ENCODE measurements at places on chromosomes 11 and 22.

DNA sequence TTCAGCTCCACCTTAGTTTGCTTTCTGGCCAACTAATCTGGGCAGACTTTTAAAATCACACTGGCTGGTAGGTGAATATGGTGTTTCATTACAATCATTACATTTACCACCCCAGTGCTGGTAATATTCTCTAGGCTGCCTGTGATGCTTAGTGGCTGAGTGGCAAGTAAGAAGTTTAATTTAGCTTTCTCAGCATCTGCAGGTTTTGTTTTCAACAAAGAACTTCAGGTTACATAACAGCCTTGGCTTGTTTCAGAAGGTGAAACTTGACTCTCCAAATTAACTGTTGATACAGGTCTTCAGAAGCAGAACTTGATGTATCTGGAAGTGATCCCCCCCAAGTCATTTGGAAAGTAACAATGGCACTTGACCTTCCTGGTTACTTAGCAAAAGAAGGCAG lies 423.3 kb upstream of the CCDC90B start:
- no peak for DNase-seq

- no peak for DNase-seq
Measured at GRCh38 chr22:19037282-19038163, 84.7 kb downstream of the DGCR2 start.

DNA sequence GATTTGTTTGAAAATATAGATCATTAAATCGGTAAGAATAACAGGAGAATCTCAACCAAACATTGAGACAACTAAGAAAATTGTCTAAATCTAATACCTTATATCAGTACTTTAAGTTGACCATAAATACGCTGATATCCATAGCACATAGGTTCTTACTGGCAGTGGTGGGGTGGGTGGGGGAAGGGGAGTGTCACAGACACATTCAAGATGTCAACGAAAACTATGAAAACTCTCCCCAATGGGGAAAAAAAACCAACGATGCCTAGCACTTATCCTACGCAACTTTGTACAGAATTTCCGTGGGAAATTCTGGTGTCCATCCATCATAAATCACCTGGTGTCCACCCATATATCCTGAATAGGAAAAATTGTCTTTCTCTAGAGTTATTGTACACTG lies 6.2 kb downstream of the GRAP2 start:
- no peak for DNase-seq

GRCh38 chr11:94910779-94911178 lies 62.6 kb downstream of the CWC15 start:
- no peak for DNase-seq

DNA sequence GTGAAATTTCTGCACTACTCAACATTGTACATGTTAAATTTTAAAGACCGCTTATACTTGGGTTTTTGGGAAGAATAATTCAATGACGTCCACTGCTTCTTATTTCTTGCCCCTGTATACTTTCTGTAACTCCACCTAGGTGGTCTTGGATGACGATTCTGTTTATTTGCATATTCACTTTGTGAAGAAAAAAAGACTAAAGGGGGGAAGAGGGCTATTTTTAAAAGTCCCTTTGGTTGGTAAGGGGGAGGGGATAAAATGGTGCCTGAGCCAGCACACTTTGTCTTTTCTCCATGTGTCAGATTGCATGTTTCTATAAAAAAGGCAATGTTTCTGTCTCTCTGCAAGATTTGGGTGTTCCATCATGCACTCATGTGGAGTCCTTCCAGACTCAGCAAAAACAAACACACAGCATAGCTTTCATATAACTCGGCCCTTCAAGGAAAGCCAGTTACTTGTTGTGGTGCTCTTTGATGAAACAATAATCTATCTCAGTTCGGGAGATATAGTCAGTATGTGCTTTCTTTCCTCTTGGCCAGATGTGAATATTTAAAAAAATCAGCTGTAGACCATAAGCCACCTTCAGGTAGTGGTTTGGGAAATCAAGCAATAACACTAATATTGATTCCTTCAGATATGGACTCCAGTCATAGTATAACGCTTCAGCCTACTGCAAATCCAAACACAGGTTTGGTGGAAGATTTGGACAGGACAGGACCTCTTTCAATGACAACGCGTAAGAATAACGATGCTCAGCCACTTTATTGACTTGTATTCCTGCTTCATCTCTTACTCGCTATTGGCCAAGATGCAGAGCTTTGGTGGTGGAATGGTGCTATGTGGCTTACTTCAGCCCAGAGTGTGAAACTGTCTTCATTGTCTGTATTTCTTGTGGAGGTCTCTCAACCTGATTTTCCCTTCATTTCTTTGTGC lies 68.8 kb downstream of the CD44 start:
- DNase-seq: no peak

DNA sequence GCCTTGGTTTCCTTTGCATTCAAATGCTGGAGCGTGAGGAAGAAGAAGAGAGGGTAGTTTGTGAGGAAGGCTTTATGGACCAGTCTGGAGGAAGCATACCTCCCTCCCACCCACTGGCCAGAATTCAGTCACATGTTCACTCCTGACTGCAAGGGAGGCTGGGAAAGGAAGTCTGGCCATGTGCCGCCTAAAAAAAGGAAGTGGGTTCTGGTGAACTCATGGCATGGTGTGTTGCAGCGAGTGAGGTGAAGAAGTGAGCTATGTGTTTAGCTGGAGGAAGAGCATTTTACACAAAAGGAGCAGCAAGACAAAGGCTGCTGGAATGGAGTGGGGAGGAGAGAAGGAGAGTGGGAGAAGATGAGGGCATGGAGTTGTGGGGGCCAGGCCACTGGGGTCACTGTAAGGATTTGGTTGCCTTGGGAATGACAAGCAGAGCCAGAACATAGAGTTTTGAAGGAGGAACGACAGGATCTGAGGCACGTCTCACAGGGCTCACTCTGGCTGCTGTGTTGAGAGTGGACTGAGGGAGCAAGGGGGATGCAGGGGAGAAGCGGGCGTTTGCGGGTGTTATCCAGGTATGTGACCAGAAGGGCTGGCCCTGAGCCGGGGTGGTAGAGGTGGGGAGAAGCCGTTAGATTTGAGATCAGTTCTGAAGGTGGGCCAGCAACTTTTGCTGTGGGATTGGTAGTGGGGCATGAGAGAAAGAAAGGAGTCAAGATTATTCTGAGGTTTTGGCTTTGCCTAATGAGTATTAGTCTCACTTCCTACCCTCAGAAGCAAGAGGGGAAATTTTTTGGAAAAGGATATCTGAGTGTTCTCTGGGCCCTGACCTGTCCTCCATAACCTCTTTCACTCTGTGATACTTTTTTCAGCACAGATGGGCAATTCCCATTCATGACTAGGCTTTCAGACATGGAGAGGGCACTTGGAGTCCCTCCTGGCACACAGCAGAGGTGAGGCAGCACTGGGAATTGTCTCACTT lies 26.4 kb downstream of the BMAL1 start:
- DNase-seq: no peak

DNA sequence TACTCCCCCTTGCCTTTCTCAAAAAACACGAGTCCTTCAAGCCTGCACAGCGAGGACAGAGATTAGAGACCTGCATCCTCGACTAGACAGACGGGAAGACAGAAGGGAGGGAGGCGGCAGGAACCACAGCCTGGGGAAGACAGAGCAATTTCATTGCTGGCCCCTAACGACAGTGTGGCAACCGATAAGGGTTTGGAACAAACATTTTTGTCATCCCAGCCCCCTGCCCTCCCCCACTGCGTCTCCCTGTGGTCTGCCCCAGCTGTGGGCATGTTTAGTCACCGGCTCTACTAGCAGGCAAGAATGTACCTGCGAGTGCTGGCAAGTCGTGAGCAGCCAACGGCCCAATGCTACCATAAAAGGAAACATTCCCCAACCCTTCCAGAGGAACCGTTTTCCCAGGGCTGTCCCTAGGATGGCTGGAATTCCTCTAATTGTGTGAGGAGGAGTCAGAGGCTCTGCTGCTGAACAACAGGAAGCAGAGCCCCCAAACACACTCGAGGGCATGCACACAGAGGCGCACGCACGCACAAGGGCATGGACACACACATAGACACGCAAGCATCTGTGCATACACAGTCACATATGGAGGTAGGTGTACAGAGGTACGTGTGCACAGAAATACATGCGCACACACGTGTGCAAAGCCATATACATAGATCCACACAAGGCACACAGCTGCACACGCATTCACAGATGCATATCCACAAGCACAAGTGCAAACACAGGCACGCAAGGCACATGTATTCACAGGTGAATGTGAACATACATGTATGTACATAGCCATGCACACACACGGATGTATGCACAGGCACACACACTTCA lies 58.3 kb downstream of the MYH9 start:
- DNase-seq: no peak

DNA sequence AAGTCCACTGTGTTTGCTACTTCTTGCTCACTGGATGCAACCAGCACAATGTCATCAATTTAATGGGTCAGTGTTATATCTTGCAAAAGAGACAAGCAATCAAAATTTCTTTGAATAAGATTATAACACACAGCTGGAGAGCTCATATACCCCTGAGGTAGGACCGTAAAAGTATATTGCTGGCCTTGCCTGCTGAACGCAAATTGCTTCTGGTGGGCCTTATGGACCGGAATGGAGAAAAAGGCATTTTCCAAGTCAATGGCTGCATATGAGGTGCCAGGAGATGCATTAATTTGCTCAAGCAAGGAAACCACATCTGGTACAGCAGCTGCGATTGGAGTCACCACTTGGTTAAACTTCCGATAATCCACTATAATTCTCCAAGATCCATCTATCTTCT lies 119.1 kb downstream of the ZNF280B start:
- DNase-seq: no peak

DNA sequence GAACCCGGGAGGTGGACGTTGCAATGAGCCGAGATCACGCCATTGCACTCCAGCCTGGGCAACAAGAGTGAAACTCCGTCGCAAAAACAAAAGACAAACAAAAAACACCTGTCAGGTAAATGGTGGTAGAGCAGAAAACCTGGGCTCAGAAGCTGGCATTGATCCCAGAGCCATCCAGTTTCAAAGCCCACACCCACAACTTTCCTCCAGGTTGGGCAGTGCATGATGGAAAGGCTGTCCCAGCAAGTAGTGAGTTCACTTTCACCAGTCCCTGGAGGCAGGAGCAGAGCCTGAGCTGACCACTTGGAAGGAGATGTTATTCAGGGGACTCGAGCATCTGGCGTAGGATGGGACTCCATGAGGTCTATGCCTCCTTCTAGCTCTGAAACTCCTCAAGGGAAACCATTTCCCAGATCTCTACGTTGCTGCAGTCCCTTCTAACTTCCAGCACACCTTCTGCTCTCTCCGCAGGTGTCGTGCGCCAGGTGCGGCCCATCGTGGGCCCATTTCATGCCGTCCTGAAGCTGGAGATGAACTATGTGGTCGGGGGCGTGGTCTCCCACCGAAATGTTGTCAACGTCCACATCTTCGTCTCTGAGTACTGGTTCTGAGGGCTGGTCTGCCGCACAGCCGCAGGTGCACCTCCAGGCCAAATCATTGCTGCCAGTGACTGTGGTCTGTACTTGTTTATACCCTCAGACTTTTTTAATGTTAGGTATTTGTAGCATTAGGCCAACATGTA lies 71.6 kb upstream of the ATXN10 start:
- DNase-seq: no peak

DNA sequence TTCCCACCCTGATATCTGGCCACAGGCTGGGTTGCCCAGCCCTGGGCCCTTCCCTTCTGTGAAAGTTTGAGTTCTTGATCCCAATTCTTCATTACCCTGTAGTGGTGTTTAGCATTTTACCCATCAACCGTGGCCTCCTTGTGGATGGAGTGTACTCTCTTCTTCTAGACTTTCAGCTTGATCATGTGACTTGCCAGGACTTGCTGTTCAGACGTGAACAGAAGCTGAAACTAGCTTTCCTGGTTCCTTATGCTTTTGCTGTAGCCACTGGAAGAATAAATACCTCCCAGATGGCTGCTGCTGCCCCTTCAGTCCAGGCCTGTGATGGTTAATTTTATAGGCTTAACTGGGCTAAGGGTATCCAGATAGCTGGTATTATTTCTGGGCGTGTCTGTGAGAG lies 32.7 kb upstream of the DAGLA start:
- DNase-seq: no peak

DNA sequence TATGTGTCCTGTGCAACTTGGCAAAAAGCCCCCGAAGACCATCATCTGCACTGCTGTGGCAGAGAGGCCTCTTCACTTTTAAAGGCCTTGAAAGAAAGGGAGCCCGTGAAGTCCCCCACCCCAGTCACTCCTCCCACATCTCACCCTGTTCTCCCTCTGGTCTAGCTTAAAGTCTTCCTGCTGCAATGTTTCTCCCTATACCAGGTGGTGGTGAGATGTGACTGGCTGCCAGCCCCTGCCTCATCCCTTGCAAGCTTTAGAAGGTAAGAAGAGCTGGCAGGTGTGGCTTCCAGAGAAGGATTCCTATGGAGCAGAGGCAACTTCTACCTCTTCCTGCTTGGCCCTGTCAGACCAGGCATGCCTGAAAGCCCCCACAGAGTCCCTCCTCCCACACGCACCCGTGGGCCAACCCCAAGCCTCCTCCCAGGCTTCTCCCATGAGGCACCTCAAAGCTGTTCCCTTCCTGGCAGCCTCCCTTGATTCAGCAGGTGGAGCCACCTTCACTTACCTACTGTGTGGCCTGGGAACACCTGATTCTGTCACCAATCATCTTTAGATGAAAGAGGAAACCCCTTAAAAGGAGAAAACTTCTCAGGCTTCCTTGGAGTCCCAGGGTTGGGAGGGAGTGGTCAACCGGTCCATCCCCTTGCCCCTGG lies 4.0 kb upstream of the TRIM29 start:
- no peak for DNase-seq

DNA sequence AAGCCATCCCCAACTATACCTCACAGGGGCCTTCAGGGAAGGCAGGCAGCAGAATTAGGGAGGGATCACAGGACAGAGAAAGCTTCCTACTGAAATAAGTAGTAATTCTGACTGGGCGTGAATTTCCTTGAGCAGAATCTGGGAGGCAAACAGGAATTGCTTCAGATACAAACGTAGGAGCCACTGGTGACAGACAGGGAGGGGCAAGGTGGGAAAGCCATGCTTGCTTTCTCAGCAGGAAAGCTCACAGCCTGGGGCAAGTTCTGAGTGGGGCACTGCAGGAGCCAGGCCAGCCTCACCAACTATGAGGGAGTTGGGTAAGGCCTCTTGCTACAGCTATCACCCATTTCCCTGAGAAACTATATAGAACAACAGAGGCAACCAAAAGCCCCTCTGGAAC lies 43.6 kb downstream of the ARHGAP32 start:
- DNase-seq: no peak

GRCh38 chr11:127226949-127227348 lies 226.4 kb upstream of the KIRREL3 start:
- DNase-seq: no peak

GRCh38 chr11:134592391-134592990 lies 180.4 kb upstream of the B3GAT1 start:
- no peak for DNase-seq

DNA sequence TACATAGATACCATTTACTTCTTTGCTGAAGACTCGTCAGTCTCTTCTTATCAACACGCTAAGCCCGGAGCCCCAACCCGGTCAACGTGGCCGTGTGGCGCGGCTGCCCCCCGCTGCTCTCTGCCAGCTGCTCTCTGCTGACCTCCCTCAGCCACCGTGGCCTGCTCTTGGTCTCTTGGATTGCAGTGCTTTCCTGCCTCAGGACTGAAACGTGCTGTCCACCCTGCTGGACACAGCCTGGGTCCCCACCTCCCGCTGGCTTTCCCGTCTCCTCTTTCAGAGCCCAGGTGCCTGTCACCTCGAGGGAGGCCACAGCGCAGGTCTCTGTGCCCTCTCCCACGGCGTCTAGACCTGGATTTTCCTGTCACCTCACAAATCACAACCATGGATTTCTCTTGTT lies 388.1 kb upstream of the B3GAT1 start:
- DNase-seq: no peak
